ENCODE measurements at places on chromosomes 5 and 9. TPM values are rescaled to one million over a fixed set of nuclear protein-coding genes. Genes with fewer than 3 reads are reported as not detected.

TTC23L gene
- under 0.01 TPM for total RNA-seq

GRCh38 chr5:125926172-125926571 lies 497.0 kb upstream of the GRAMD2B start:
- DNase-seq, result no peak

GRCh38 chr9:13351778-13352386 lies 72.4 kb upstream of the MPDZ start:
- peak; percentile 1 for DNase-seq

GRCh38 chr5:163595932-163596607 lies 90.7 kb downstream of the MAT2B start:
- no peak for DNase-seq

DNA sequence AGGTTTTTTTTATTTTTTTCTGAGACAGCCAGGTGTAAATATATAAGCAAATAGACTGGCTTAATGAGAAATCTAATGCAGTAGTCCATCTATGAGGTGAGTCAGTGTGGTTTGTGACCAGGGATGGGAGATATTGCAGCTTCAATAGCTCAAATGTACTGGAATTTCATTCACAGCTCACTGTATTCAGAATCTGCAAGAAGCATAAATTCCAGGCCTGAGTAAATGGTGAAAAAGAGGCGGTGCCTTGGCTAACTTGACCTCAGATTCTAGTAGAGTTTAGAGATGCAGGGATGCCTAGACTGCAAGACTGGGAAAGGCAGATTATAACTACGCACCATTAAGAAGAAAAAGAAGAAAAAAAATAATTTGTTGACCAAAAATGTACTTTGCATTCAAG lies 151.9 kb upstream of the SMC2 start:
- no peak for DNase-seq

BRINP1 gene
- 0.82 TPM for total RNA-seq

ANKRD31 gene
- 0.21 TPM for total RNA-seq

GRCh38 chr9:92738661-92739081 lies 26.0 kb downstream of the BICD2 start:
- DNase-seq, result no peak

DNA sequence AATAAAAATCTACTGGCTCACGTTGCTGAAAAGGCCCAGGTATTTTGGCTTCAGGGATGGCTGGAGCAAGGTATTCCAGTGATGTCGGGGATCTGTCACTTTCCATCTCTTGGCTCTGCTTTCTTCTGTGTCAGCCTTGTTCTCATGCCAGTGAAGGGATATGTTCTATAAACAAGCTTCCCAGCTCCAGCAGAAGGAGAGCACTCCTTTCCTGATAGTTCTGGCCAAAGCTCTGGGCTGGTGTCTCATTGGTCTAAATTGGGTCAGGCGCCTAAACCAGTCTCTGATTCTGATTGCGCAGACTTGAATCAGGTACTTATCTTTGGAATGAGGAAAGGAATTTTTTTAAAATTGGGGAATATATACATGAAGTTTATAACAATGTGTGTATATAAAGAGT lies 5.1 kb downstream of the SNX30 start:
- no peak for DNase-seq

DNA sequence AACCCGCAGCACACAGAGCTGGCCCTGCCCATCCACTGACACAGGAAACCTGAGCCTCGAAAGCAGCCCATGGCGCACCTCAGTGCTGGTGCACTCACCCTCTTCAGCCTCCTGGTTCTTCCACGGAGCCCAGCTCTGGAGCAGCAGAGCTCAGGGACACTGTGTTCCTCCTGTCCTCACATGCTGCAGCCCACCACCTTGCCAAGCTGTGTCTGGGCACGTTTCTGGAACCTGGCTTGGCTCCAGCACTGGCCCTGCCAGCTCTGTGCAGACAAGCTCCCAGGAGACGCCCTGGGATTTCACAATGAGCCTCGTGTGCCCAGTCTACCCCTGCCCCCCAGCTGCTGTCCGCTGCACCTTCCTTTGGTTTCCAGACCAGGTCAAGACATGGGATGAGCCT lies 119.5 kb downstream of the SYK start:
- no peak for DNase-seq

GRCh38 chr5:158573829-158574228 lies 525.9 kb downstream of the EBF1 start:
- no peak for DNase-seq

TMEM174 gene
- not detected for total RNA-seq

STPG3 gene
- not detected for total RNA-seq

DNA sequence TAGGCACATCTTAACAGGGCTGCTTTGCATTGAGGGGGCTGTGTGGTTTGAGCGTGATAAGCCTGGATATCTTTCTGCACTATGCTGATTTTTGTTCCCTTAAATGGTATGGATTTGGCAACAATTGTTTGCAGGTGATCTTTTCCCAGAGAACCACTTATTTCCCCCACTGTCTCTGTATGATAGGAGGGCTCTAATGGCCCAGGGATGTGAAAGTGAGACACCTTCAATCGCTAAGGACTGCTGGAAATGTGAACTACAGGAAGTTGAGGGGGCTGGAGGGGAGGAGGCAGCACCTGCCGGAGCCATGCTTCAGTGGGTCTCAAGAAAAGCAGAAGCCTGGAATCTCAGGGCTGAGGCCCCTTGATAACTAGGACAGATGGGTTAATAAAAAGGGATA lies 29.4 kb downstream of the SYK start:
- no peak for DNase-seq

DNA sequence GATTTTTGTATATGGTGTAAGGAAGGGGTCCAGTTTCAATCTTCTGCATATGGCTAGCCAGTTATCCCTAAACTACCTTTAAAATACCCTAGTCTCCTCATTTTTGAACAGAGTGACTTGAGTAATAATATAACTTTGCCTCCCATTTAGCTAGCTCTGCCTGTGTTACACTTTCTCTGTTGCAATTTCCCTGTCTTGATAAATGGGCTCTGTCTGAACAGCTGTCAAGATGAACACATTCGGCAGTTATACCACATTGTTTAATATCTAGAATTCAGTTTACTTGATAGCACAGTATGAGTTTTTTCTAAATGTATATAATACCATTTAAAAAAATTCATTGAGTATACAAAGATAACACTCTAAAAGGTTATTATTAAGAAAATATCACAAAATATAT lies 562.9 kb upstream of the FTMT start:
- no peak for DNase-seq

RANBP17 gene
- 7.1 TPM for total RNA-seq

PPWD1 gene
- total RNA-seq, result 19.6 TPM

F12 gene
- total RNA-seq, result 4.0 TPM

TSLP gene
- total RNA-seq, result 0.29 TPM

GRCh38 chr9:70679845-70680244 lies 265.4 kb upstream of the KLF9 start:
- DNase-seq, result no peak

DNA sequence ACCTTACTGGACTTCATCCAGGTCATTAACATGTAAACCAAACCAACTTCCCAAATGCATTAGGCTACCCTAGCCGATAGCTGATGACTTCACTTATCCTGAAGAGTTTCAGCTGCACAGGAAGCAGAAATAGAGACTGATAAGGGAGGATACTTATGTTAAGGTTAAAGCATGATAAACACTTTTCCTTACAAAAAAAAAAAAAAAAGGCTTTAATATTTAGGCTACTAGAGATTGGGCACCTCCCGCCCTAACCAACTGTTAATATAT lies 1.6 kb upstream of the MEF2C start:
- DNase-seq, result no peak

ADGRV1 gene
- total RNA-seq, result 3.5 TPM

- DNase-seq, result no peak
These were observed 22.2 kb downstream of the PLK2 start for GRCh38 chr5:58437661-58438060.

DNA sequence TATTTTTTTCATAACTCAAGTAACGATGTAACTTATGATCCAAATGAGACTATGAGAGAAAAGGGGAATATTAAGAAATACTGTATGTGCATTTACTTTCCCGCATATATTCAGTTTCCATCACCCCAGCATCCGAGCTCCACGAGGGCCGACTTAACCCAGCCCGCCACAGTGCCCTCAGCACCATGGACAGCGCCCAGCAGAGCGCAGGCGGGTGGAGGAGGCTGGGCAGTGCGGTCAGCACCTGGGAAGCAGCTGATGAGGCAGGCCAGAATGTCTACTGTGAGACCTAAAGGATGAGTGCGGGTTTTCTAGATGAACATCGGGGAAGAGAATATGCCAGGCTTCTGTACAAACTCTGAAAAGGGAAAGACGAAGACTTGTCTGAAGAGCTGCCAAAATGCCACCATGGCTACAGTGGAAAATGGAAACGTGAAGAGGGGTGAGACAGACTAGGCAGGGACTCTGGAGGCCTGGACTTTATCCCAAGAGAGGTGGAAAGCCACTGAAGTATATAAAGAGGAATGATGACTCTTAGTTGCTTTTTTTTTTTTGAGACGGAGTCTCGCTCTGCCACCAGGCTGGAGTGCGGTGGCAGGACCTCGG lies 34.5 kb upstream of the MED27 start:
- DNase-seq, result peak; percentile 18

GRCh38 chr5:35963381-35963843 lies 25.0 kb upstream of the CAPSL start:
- DNase-seq, result no peak

FBN2 gene
- 31.9 TPM for total RNA-seq

- no peak for DNase-seq
These were observed 115.9 kb upstream of the MINAR2 start for GRCh38 chr5:129631961-129632360.

- no peak for DNase-seq
These were observed 41.0 kb upstream of the EQTN start for GRCh38 chr9:27337833-27338526.

FBXW2 gene
- 25.3 TPM for total RNA-seq

LCNL1 gene
- total RNA-seq, result not detected

DNA sequence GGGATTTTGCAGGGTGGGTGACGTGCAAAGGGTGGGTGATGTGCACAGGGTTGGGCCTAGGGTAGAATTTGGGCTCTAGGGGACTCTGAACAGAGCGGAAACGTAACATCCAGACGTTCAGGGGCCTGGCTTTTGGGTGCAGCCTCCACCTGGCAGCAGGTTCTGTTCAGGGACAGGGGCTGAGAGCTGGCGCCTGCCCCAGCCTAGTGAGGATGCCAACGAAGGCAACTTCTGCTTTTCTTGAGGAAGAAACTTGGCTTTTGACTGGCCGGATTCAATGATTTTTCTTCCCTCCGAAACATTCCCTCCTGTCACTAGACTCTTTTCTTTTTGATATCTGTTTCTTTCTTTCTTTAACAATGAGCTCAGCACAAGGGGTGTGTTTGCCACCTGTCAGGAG lies 38.6 kb upstream of the SLC6A19 start:
- DNase-seq, result no peak

GRCh38 chr9:95463148-95464060 lies 53.4 kb downstream of the PTCH1 start:
- DNase-seq, result no peak

GRCh38 chr5:14528115-14528514 lies 53.5 kb upstream of the OTULINL start:
- DNase-seq, result no peak

DNA sequence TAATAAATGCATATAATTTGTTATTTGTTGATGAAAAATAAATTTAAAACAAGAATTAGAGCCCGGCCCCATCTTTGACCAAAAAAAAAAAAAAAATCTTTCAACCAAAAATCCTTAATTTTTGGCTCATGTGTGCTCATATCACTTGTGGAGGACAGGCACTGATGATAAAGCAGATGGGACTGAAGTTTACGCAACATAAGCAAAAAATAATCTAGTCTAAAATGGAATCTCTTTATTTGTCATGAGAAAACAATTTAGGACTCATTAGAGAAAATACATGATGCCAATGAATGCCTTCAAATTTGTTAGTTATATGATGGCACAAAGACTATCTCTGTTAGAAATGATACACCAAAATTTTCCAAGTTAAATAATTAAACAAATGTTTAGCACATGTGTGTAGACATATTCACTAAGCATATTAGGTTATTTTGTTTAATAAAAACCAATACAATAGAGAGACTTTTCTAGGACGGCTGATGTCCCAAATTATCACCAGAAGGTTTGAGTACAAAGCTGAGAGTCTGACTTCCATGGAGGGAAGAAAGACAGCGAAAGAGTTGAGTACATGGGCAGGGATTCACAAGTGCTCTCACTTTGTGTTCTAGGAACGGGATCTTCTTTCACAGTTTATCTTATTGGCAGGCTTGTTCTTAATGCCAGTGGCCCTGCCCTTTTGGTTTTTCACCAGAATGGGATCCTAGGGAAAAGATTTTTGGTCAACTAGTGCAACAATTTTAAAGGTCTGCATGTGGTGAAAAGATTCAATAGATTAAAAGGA lies 621.4 kb downstream of the RAB3C start:
- no peak for DNase-seq

SPINK7 gene
- total RNA-seq, result not detected

GRCh38 chr9:135925496-135926133 lies 18.3 kb upstream of the CAMSAP1 start:
- no peak for DNase-seq

- no peak for DNase-seq
These were observed 510.3 kb upstream of the KLF4 start for GRCh38 chr9:107999890-108000289.

DNA sequence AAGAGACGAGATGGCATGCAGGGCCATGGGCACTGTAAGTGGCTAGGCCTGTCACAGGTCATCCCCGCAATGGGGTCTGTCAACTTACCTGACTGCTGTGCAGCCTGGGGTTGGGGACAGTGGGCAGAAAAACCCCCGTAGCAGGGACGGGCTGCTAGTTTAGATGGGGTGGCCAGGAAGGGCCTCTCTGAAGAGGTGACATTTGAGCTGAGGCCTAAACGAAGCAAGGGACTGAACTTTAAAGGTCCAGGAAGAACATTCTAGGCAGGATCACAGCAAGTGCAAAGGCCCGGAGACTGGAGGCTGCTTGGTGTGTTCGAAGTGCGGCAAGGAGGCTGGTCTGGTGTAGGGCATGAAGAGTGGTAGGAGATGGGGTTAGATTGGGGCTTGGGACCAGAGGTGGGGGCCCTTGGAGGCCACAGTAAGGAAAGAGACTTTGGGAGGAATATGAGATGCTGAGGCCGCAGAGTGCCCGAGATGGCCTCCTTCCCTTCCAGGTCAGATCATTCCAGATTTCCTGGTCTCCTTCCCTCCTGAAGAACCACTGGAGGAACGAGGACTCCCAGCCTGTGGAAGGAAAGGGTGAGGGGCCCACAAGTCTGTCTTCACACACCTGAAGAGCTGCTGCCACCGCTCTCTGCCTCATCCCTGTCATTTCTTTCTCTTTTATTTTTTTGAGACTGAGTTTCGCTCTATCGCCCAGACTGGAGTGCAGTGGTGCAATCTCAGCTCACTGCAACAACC lies 37.9 kb upstream of the SH3PXD2B start:
- DNase-seq, result no peak

KIF20A gene
- total RNA-seq, result 4.4 TPM

GRCh38 chr5:158538506-158539074 lies 561.1 kb downstream of the EBF1 start:
- DNase-seq, result no peak

- no peak for DNase-seq
These were observed 78.5 kb downstream of the FOXD1 start for GRCh38 chr5:73370095-73370494.

DNA sequence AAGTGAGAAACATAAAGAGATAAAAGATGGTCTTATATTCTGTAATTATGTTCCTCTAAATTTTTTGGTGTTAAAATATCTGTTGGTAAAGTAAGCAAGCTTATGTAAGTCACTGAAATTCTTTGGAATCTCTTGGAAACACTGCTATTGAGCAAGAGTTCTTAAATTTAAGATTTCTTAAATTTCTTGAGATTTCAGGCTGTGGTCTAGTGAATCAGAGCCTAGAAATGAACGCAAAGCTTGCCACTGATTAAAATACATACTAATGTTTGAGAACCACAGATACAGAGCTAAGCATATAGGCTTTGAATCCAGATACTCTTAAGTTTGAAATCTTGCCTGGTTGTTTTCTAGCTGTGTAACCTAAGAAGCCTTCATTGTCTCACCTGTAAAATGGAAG lies 133.4 kb downstream of the TRPM3 start:
- DNase-seq, result no peak

Data from kidney epithelial cell (primary cell).